Smooth muscle cell of the brain vasculature (primary cell): ENCODE measurements at places on chromosomes 5 and 9.

DNA sequence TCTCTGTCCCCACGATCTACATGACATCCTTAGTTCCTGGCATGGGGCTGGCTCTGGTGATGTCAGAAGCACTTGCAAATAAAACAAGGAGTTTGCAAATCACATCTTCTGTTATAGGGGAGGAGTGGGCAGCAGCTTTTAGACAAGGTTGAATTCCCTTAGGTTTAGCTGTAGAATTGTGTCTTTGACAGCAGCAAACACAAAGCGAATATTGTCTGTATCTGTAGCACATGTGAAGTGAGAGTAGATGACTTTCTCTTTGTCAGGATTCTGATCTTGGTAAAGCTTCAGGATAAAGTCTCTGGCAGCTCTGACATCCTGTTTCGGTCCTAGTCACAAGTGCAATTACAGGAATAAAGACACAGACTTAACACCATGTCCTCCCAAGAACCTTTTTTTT lies 224.3 kb downstream of the GNA14 start:
- DNase-seq: no peak

DNA sequence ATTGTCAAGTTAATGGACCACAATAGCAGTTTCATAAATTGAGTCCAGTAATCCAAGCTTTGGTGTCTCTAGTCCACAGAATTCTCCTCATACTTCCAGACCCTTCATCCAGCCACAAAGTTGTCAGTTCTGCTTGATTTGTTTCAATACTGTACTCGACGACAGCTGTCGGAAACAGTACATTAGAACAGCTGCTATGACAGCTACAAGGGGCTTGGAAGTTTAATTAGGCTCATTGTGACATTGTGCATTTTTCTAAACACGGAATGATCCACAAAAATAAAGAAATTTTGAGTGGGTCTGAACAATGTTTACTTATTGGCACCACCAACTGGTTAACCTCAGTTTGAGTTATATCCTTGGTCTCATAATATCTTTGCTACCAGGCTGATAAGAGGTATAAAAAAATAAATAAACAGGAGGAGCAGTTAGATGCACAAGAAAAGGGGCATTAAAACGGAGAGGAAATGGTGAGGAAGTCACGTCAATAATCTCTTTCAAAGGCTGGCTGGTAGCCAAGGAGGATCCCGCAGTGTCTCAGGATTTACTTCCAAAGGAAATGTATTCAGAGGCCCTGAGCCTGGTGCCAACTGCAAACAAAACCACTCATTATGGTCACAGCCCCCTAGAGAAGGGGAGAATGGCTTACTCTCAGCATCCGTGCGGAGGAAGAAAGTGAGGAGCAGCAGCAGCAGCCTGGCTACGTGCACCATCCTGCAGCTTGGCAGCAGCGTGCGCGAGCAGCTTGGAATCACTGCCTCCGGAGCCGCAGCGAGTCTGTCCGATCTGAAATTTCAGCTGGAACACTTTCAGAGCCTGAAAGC lies 933.8 kb upstream of the DMAC1 start:
- DNase-seq: peak; percentile 21

GRCh38 chr5:107531308-107531707 lies 139.4 kb downstream of the EFNA5 start:
- no peak for DNase-seq

DNA sequence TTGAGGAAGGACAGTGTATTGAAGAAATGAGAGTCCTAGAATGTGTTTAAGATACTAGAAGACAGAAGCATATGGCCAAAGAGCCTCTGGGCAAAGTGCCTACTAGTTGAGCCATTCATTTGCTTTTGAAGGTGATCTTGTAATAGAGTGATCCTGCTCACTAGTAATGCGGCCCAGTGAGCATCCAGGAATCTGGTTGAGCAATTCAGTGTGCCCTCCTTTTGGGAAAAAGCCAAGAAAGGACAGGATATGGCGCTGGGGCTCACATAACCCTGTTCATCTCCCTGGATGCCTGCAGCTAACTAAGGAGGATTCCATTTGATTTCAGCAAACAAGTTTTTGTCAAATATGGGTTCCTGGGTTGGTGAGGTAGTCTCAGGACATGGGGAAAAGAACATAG lies 16.3 kb downstream of the ADAM19 start:
- no peak for DNase-seq

DNA sequence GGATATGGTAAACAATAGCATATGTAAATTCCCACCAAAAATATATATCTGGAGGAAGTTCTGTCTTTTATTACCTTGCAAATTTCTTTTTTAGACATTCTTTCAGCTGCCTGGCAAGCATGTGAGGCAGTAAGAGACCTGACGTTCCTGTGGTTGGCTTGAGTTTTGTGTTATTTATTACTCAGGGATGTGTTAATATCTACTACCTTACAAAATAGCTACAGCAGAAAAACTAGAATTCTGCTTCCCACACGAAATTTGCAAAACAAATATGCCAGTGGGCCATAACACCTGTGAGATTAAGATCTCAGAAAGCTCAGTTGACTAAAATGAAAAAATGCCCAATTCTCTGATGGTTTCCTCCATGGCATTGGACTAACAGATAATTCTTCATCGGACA lies 274.2 kb downstream of the TMEM167A start:
- no peak for DNase-seq

DNA sequence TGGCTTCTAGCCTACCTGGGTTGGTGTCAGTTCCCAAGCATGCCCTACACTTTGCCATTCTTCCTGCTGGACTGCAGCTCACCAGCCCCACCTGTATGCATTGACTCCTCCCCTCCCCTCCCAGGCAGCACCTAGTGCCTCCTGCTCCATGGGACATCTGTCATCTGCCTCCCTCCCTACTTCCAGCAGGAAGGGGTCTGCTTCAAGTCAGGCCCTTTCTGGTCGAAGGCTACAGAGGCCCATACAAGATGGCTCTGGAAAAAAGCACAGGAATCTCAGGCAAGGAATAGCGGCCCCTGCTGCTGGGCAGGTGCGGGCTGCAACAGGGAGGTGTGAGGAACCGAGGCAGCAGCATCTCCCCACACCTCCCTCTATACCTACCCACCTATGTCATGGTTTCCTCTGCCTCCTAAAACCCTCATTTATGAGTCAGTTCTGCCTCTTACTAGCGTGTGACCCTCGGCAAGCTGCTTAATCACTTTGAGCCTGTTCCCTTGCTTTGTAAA lies 19.7 kb downstream of the WWC1 start:
- no peak for DNase-seq
